ENCODE measurements at places on chromosomes 3 and 15. TPM values are rescaled to one million over a fixed set of nuclear protein-coding genes. Genes with fewer than 3 reads are reported as not detected.

- no peak for DNase-seq
Observed at GRCh38 chr15:86087808-86088207, 8.1 kb downstream of the AGBL1 start.

The HESX1 gene
- total RNA-seq: not detected

DNA sequence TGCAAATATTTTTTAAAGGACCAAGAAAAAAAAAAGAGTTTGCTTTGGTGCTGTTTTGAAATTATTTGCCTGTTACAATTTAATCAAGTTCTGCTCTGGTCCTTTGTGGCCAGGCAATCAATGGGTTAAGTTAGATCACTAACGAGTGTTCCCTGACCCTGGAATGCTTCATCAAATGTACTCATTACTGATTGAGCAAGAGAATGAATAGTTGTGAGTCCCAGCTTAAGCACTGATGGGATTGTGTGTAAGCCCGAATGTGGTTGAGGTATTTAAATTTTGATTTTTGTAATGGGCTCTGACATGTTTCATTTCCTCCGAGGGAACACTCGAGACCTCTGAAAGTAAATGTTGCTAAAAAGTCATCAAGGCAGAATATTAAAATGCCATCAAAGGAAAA lies 699.1 kb downstream of the MCTP2 start:
- DNase-seq: no peak

- DNase-seq: no peak
Observed at GRCh38 chr3:104961851-104962250, 404.9 kb upstream of the ALCAM start.

DNA sequence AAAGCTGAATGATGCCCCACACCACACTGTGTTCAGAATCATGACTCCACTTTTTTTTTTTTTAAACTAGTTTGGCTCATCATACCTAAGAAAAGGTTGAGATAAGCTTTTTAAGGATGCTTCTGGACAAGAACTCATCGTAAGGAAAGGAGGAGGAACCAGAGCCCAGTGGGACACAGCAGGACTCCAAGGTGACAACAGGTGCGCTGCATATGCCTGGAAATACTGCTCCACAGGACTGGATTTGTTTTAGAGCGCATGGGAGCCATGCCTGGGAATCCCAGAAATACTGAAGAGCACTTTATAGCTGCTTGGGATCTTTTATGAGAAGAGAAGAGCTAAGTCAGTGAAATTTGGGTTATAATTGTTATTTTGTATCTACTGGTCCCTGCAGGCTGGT lies 93.4 kb downstream of the NEDD4 start:
- no peak for DNase-seq

GRCh38 chr3:142839831-142840230 lies 49.1 kb downstream of the PCOLCE2 start:
- no peak for DNase-seq

- no peak for DNase-seq
Observed at GRCh38 chr3:16239086-16239770, 25.5 kb downstream of the DPH3 start.
